Upper lobe of right lung (tissue), 1 donor: ENCODE measurements at places on chromosomes 12 and 14. TPM values are rescaled to one million over a fixed set of nuclear protein-coding genes. Genes with fewer than 3 reads are reported as not detected.

DNA sequence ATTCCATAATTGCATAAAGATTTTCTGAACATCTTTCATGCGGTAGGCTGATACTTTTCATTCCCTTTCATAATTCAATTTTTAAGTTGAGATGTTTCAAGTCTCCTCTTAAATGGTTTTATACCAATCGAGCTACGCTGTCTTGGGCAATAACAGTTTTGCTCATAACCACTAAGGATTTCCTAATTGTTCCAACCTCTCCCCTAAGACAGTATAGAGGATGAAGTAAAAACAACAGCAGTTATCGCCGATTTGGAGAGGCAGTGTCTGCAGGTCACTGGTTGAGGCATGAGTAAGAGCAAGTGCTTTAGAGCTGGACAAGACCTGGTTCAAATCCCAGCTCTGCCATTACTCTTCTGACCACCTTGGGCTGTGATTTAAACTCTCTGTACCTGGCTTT is 6.9 kb upstream of the MED13L start:
- no peak overlapping the region for H3K27ac ChIP-seq
- no peaks in the 10 kb centered on the region for H3K27me3 ChIP-seq
- no peak for DNase-seq
- H3K4me1 ChIP-seq, result peaks cover 10% of the 10 kb centered on the region
- H3K4me3 ChIP-seq, result no peak overlapping the region

- no peaks in the 10 kb centered on the region for H3K4me1 ChIP-seq
- no peak overlapping the region for H3K4me3 ChIP-seq
- H3K36me3 ChIP-seq, result no peaks in the 10 kb centered on the region
- H3K27me3 ChIP-seq, result no peaks in the 10 kb centered on the region
- DNase-seq, result no peak
These were observed 260.0 kb upstream of the PLEKHG7 start for GRCh38 chr12:92442782-92443181.

- H3K4me1 ChIP-seq, result no peaks in the 10 kb centered on the region
- no peaks in the 10 kb centered on the region for H3K27me3 ChIP-seq
- no peaks in the 10 kb centered on the region for H3K36me3 ChIP-seq
- peak overlapping the region; percentile 29 for H3K4me3 ChIP-seq
These were observed 161.3 kb downstream of the RPL10L start for GRCh38 chr14:46490238-46490685.

DNA sequence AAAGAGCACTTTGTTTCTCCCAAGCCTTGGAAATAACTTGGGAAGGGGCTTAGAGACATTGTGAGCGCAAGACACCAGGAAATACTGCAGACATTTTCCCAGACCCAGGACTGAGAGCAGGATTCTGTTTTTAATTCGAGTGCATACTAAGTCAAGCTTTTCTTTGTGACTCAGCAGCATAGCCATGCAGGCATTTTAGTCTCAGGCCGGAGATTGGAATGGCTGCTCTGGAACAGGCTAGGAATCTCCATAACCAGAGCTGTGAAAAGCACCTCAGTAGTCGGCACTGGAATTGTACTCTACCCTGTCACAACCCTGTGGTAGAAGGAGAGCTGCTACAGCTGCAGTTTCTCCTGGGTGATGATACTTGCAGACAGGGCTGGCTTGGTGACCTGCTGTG is 28.9 kb upstream of the GARIN6 start:
- no peaks in the 10 kb centered on the region for H3K36me3 ChIP-seq
- no peaks in the 10 kb centered on the region for H3K27me3 ChIP-seq
- H3K4me3 ChIP-seq, result no peak overlapping the region
- no peaks in the 10 kb centered on the region for H3K4me1 ChIP-seq
- DNase-seq, result no peak
- H3K27ac ChIP-seq, result no peak overlapping the region

DNA sequence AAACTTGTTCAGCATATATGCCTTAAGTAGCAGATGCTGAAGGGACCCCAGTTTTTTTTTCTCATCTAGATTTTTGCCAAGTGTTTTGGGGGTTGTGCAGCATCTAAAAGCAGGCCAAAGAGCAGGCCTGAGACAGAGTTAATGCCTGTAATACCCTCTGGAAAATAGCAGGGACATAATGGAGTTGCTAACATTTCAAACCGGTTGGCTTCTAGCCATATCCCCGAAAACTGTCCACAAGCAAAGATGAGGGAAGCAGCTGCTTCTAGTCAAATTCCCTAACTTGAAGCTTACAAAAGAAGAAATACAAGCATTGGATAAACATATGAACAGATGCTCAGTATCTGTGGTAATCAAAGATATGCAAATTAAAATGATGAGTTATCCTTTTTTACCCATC is 52.1 kb upstream of the AEBP2 start:
- no peaks in the 10 kb centered on the region for H3K36me3 ChIP-seq
- no peak overlapping the region for H3K4me3 ChIP-seq
- DNase-seq, result no peak
- no peaks in the 10 kb centered on the region for H3K27me3 ChIP-seq
- H3K27ac ChIP-seq, result no peak overlapping the region

- no peak overlapping the region for H3K27ac ChIP-seq
- H3K4me3 ChIP-seq, result no peak overlapping the region
These were observed 362.1 kb downstream of the GALC start for GRCh38 chr14:87630846-87631245.

DNA sequence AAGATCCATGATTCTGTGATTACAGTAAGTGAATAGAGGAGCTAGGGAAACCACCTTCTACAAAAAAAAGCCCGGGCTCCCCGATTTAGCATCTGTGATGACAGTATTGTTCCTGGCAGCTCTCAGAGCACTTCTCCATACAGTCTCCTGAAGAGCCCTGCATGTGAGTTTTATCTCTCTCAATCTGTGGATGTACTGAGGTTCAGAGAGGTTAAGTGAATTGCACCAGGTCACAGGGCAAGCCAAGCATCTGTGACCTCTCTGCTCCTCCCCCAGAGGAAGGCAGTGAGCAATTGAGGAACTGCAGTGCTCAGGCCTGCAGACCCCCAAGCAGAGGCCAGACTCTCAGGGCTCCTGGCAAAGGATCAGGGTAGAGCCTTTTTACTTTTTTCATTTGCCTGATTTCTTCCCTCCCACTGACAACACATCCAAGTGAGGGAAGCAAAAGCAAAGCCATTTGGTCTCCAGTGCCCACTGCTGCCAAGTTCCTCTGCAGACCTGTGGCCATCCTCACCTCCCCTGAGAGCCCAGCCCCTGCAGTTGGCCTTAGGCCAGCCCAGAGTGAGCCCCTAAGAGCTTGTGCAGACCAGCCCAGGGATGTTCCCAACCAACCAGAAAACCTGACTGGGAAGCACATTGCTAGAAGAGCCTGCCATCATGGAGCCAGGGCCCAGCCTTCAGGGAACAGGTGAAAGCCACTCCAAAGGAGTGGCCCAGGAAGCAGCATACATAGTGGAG is 47.6 kb upstream of the PNMA1 start:
- DNase-seq, result no peak
- peak overlapping the region; percentile 98 for H3K27ac ChIP-seq
- no peaks in the 10 kb centered on the region for H3K27me3 ChIP-seq
- peaks cover 79% of the 10 kb centered on the region for H3K4me1 ChIP-seq
- no peaks in the 10 kb centered on the region for H3K36me3 ChIP-seq

- H3K27ac ChIP-seq, result no peak overlapping the region
- no peak overlapping the region for H3K4me3 ChIP-seq
- no peak for DNase-seq
- H3K4me1 ChIP-seq, result peaks cover 63% of the 10 kb centered on the region
- H3K36me3 ChIP-seq, result no peaks in the 10 kb centered on the region
- no peaks in the 10 kb centered on the region for H3K27me3 ChIP-seq
These were observed 36.2 kb downstream of the MED13L start for GRCh38 chr12:116241157-116241759.

GRCh38 chr12:52151837-52152783 is 39.7 kb downstream of the KRT80 start:
- peak overlapping the region; percentile 37 for H3K27ac ChIP-seq
- H3K27me3 ChIP-seq, result peaks cover 4% of the 10 kb centered on the region
- peak overlapping the region; percentile 41 for H3K4me3 ChIP-seq
- H3K4me1 ChIP-seq, result peaks cover 41% of the 10 kb centered on the region
- no peaks in the 10 kb centered on the region for H3K36me3 ChIP-seq

- peak overlapping the region; percentile 81 for H3K27ac ChIP-seq
- H3K36me3 ChIP-seq, result no peaks in the 10 kb centered on the region
- peak overlapping the region; percentile 62 for H3K4me3 ChIP-seq
- no peaks in the 10 kb centered on the region for H3K27me3 ChIP-seq
- peaks cover 18% of the 10 kb centered on the region for H3K4me1 ChIP-seq
These were observed 1.9 kb downstream of the TEAD4 start for GRCh38 chr12:2960996-2961616.

DNA sequence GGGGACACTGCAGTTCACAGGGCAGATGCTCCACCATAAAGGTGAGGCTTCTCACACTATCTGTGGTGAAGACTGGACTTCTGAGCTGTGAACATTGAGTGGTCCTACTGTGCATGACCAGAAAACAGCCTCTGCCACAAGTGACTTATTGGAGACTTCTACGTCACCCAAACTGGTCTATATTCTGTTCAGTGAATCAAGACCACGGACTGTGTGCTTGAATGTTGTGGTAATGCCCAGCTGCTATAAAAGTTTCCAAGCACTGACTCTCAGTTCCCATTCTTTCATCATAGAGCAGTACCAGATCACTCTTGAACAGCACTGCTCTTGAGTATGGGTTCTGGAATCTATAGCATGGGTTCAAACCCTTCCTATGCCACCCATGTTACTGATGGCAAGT is 4.8 kb upstream of the PLEK2 start:
- H3K27me3 ChIP-seq, result peaks cover 4% of the 10 kb centered on the region
- H3K4me1 ChIP-seq, result no peaks in the 10 kb centered on the region
- H3K36me3 ChIP-seq, result no peaks in the 10 kb centered on the region
- H3K4me3 ChIP-seq, result no peak overlapping the region
- no peak overlapping the region for H3K27ac ChIP-seq

DNA sequence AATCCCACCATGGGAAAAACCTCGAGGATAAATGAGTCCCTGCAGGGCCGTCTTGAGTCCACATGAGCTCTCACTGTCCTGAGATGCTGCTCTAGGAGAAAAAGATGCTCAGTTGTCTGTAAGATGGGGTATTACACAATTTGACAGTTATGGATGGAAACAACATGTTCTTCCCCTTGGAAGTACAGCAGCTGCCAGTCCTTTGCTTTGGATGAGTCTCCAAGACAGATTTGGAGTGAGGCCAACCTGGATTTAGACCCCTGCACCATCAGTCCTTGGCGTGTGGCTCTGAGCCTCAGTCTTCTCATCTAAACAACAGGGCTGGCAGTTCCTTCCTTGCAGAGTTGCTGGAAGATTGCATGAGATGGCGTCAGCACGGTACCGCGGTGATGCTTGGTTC is 309.1 kb upstream of the FKBP4 start:
- peaks cover 1% of the 10 kb centered on the region for H3K4me1 ChIP-seq
- H3K27ac ChIP-seq, result no peak overlapping the region
- DNase-seq, result no peak
- H3K36me3 ChIP-seq, result no peaks in the 10 kb centered on the region
- H3K27me3 ChIP-seq, result no peaks in the 10 kb centered on the region

GRCh38 chr14:53193193-53193592 is 40.1 kb upstream of the DDHD1 start:
- DNase-seq, result no peak
- H3K27me3 ChIP-seq, result no peaks in the 10 kb centered on the region
- H3K36me3 ChIP-seq, result no peaks in the 10 kb centered on the region
- no peaks in the 10 kb centered on the region for H3K4me1 ChIP-seq
- H3K4me3 ChIP-seq, result no peak overlapping the region

DNA sequence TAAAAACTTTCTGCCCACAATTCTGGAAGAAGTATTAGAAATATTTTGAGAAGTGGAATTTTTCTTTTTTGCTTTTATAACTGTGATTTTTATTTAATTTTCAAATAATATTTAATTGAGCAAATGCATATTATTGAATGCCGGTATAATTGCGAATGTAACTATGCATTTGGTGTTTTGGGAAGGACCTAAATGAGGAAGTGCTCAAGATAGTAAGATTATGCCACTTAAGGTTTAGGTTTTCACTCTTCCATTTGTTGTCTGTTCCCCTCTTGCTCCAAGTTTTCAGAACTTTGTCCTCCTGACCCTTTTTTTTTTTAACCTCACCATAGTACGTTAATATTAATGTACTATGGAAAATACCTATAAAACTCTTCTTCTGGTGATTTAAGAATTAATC is 85.8 kb downstream of the KIAA0586 start:
- H3K27me3 ChIP-seq, result no peaks in the 10 kb centered on the region
- DNase-seq, result no peak
- H3K36me3 ChIP-seq, result peaks cover 9% of the 10 kb centered on the region
- H3K27ac ChIP-seq, result no peak overlapping the region

The NRIP2 gene
- total RNA-seq, result 0.61 TPM

The WNT1 gene
- not detected for total RNA-seq

The RHEBL1 gene
- 1.1 TPM for total RNA-seq

The SLCO1B1 gene
- not detected for total RNA-seq

The SLC5A8 gene
- 2.8 TPM for total RNA-seq

The ERP29 gene
- total RNA-seq, result 160 TPM

The TTC9 gene
- 6.7 TPM for total RNA-seq

The DEPDC4 gene
- 0.61 TPM for total RNA-seq

The CLEC4C gene
- not detected for total RNA-seq

The LRRC43 gene
- not detected for total RNA-seq

The RGS6 gene
- 2.6 TPM for total RNA-seq

The MED13L gene
- total RNA-seq, result 147 TPM

The BDKRB2 gene
- total RNA-seq, result 1.5 TPM
